ENCODE measurements at places on chromosomes 12 and 14. TPM values are rescaled to one million over a fixed set of nuclear protein-coding genes. Genes with fewer than 3 reads are reported as not detected.

The FAM181A gene
- total RNA-seq = not detected

The ATL1 gene
- total RNA-seq = 1.8 TPM

The TSPAN19 gene
- not detected for total RNA-seq

The GALNT9 gene
- total RNA-seq = not detected

The KRT78 gene
- total RNA-seq = not detected

GRCh38 chr12:91565246-91565645 is 382.6 kb upstream of the DCN start:
- DNase-seq = no peak
- H3K4me1 ChIP-seq = no peaks in the 10 kb centered on the region
- no peaks in the 10 kb centered on the region for H3K27me3 ChIP-seq
- H3K4me3 ChIP-seq = no peak overlapping the region

- H3K27me3 ChIP-seq = no peaks in the 10 kb centered on the region
- DNase-seq = no peak
- H3K36me3 ChIP-seq = peaks cover 19% of the 10 kb centered on the region
- no peak overlapping the region for H3K27ac ChIP-seq
- H3K4me1 ChIP-seq = no peaks in the 10 kb centered on the region
Measured at GRCh38 chr12:12919666-12920435, 28.5 kb downstream of the GPRC5A start.

GRCh38 chr14:20907214-20907613 is 16.0 kb downstream of the RNASE3 start:
- DNase-seq = no peak
- H3K27ac ChIP-seq = no peak overlapping the region
- no peaks in the 10 kb centered on the region for H3K4me1 ChIP-seq

DNA sequence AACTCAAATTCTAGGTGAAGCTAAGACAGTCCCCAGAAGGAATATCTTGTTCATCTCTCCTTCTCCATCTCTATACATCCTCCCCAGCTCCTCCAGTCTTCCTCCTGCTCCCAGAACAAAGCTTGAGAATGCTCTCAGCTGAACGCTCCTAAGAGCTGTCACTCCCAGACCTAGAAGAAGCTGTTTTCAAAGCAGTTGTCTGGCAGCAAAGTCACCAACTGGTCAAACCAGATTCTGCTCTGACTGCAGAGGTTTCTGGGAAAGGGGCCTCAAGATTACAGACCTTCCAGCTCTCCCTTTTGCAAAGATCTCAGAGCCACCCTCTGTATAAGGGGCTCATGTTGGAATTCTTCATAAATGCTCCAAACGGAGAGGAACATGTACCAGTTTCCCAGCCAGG is 9.6 kb upstream of the HSPB8 start:
- H3K27me3 ChIP-seq = no peaks in the 10 kb centered on the region
- no peak overlapping the region for H3K27ac ChIP-seq
- no peaks in the 10 kb centered on the region for H3K36me3 ChIP-seq
- no peaks in the 10 kb centered on the region for H3K4me1 ChIP-seq

DNA sequence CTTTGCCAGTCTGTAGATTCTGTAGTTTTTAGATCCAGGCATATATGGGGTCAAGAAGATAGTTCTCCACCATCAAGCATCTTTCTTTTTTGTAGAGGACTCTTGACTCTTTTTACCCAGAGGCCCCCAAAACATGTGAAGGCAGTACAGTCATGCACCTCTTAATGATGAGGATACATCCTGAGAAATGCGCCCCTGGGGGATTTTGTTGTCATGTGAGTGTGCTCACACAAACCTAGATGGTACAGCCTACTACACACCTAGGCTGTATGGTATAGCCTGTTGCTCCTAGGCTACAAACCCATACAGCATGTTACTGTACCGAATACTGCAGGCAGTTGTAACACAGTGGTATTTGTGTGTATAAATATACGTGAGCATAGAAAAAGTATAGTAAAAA is 23.0 kb downstream of the EVL start:
- no peak overlapping the region for H3K27ac ChIP-seq
- H3K36me3 ChIP-seq = peaks cover 40% of the 10 kb centered on the region
- no peak overlapping the region for H3K4me3 ChIP-seq
- no peaks in the 10 kb centered on the region for H3K4me1 ChIP-seq

DNA sequence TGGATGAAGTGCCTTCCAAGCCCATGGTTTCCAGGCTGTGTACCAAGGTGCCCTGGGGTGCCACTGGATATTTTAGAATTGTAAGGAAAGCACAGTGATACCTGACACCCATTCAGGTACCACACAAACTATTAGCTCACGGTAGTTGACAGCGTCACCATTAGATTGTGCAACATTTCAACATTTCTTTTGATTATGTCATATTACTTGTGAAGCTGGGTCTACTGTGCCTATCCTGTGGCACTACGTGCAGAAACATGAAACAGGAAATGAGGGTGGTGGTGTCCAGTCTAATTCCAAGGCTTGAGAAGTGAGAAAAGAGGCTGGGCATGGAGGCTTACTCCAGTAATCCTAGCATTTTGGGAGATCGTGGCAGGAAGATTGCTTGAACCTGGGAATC is 75.5 kb upstream of the CPM start:
- no peak for DNase-seq
- no peaks in the 10 kb centered on the region for H3K36me3 ChIP-seq
- peaks cover 29% of the 10 kb centered on the region for H3K4me1 ChIP-seq
- no peak overlapping the region for H3K27ac ChIP-seq
- no peaks in the 10 kb centered on the region for H3K27me3 ChIP-seq
